Suprapubic skin (tissue), 4 donors: ENCODE measurements at places on chromosomes 7 and 10. TPM values are rescaled to one million over a fixed set of nuclear protein-coding genes. Genes with fewer than 3 reads are reported as not detected.

GRCh38 chr10:8583096-8583495 is 528.6 kb downstream of the GATA3 start:
- no peaks in the 10 kb centered on the region for H3K27me3 ChIP-seq
- H3K36me3 ChIP-seq: no peaks in the 10 kb centered on the region
- no peak overlapping the region for H3K4me3 ChIP-seq
- no peak for DNase-seq
- no peak overlapping the region for H3K27ac ChIP-seq

DNA sequence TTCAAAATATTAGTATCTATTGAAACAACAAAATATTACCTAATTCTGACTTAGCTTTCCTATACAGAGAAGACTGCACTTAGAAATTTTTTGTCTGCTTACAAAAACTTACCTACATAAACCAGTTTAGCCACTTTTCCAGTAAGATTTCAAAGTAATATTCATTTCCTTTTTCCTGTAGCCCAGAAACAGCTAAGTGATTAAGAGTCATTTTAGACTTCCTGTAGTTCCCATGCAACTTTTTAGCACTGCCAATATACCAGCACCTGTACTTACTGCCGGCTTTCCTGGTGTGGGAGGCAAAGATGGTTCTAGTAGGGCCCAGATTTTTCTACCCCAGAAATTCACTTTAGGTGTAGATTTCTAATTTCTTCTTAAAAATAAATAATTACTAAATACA is 21.8 kb downstream of the NT5C2 start:
- no peak for DNase-seq
- H3K36me3 ChIP-seq: peaks cover 66% of the 10 kb centered on the region

DNA sequence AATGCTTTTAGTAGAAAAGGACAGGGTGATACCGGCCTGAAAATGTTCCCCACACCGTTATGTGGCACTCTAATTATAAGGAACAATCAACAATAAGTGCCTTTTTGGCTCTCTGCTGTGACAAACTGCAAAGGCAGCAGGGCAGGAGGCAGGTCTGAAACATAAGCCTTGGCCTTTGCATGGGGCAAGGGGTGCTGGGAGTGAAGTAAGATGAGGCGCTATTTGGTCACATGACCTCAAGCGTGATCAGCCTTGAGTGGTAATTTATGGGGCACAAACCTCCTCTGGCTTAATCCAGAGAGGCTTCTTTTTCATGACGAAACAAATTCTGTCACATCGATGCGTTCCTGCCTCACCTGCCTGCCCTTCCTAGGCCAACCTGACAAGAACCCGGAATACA is 202.7 kb downstream of the TAX1BP1 start:
- no peak overlapping the region for H3K4me3 ChIP-seq
- peaks cover 4% of the 10 kb centered on the region for H3K36me3 ChIP-seq
- no peaks in the 10 kb centered on the region for H3K27me3 ChIP-seq
- no peak for DNase-seq
- H3K4me1 ChIP-seq: peaks cover 5% of the 10 kb centered on the region

- H3K36me3 ChIP-seq: no peaks in the 10 kb centered on the region
- no peak overlapping the region for H3K4me3 ChIP-seq
- no peak overlapping the region for H3K27ac ChIP-seq
- H3K4me1 ChIP-seq: no peaks in the 10 kb centered on the region
Observed at GRCh38 chr7:156174428-156174827, 362.2 kb upstream of the SHH start.

- peaks cover 36% of the 10 kb centered on the region for H3K4me1 ChIP-seq
- H3K4me3 ChIP-seq: no peak overlapping the region
- no peak for DNase-seq
- no peak overlapping the region for H3K27ac ChIP-seq
- peaks cover 1% of the 10 kb centered on the region for H3K36me3 ChIP-seq
Observed at GRCh38 chr10:50582766-50583762, 40.7 kb downstream of the SGMS1 start.

- no peak for DNase-seq
- no peaks in the 10 kb centered on the region for H3K4me1 ChIP-seq
- no peaks in the 10 kb centered on the region for H3K27me3 ChIP-seq
- no peak overlapping the region for H3K27ac ChIP-seq
- no peaks in the 10 kb centered on the region for H3K36me3 ChIP-seq
- H3K4me3 ChIP-seq: no peak overlapping the region
Observed at GRCh38 chr10:96708456-96708855, 11.9 kb downstream of the PIK3AP1 start.

DNA sequence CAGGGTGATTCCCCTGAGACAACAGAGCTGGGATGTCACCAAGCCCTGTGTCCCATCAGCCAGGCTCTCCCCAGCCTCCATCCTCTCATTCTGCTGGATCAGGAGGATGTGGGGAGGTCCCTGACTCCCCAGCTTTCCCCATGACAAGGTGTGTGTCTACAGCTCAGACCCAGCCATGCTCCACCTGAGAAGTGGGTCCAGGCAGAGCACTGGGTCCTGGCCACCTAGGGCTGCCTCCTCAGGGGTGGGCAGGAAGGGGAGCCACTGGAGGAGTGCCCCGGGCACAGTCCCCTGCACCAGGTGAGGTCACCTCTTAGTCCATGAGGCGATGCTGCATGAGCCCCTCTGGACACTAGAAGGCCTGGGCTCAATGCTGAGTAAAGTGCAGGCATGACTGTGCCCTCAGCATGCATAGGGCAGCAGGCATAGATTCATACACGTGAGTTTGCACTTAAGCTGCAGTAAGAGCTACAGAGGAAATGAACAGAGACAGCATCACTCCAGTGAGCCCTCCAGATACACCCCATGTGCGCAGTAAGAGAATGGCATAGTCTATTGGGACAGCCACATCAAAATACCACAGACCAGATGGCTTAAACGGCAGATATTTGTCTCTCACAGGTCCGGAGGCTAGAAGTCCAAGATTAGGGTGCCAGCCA is 48.3 kb downstream of the ALOX5 start:
- no peak overlapping the region for H3K27ac ChIP-seq
- peaks cover 44% of the 10 kb centered on the region for H3K4me1 ChIP-seq
- H3K36me3 ChIP-seq: no peaks in the 10 kb centered on the region
- H3K4me3 ChIP-seq: no peak overlapping the region
- DNase-seq: no peak

GRCh38 chr10:68795886-68796532 is 31.3 kb upstream of the STOX1 start:
- no peaks in the 10 kb centered on the region for H3K4me1 ChIP-seq
- H3K27me3 ChIP-seq: no peaks in the 10 kb centered on the region
- H3K27ac ChIP-seq: peak overlapping the region; percentile 3
- peaks cover 29% of the 10 kb centered on the region for H3K36me3 ChIP-seq
- no peak for DNase-seq

- no peaks in the 10 kb centered on the region for H3K36me3 ChIP-seq
- no peak for DNase-seq
- no peaks in the 10 kb centered on the region for H3K27me3 ChIP-seq
- no peak overlapping the region for H3K4me3 ChIP-seq
- no peaks in the 10 kb centered on the region for H3K4me1 ChIP-seq
Observed at GRCh38 chr7:7803715-7804178, 85.3 kb upstream of the RPA3 start.

DNA sequence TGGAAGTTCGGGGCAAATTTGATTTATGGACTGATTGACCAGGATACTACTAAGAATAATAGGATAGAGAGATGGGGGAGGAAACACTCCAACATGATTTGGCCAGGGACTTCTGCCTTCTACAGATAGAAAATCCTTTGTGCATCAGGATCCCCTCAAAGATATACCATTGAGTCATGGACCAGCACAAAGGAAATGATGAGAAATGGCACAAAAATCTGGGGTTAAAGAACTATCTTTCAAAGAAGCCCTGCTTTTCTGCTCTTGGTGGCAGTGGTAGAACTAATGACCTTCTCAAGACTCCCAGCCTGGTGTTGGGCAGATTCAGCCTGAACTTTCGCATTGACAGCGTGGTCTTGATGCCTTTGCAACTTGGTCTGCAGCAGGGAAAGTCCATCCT is 27.6 kb upstream of the LAMB1 start:
- H3K27ac ChIP-seq: no peak overlapping the region
- no peaks in the 10 kb centered on the region for H3K27me3 ChIP-seq
- no peaks in the 10 kb centered on the region for H3K4me1 ChIP-seq
- no peak overlapping the region for H3K4me3 ChIP-seq

GRCh38 chr10:83991986-83992753 is 147.1 kb upstream of the GHITM start:
- no peaks in the 10 kb centered on the region for H3K4me1 ChIP-seq
- H3K27ac ChIP-seq: no peak overlapping the region
- no peaks in the 10 kb centered on the region for H3K36me3 ChIP-seq
- DNase-seq: no peak
- H3K4me3 ChIP-seq: no peak overlapping the region

- H3K27ac ChIP-seq: peak overlapping the region; percentile 96
- H3K4me3 ChIP-seq: peak overlapping the region; percentile 99
- H3K36me3 ChIP-seq: no peaks in the 10 kb centered on the region
- peaks cover 36% of the 10 kb centered on the region for H3K4me1 ChIP-seq
- no peak for DNase-seq
Observed at GRCh38 chr7:30136743-30137485, 2.1 kb downstream of the MTURN start.

- no peak overlapping the region for H3K27ac ChIP-seq
- no peaks in the 10 kb centered on the region for H3K27me3 ChIP-seq
- no peak for DNase-seq
Observed at GRCh38 chr10:96285331-96285752, 14.0 kb upstream of the BLNK start.

- H3K27me3 ChIP-seq: no peaks in the 10 kb centered on the region
- peaks cover 34% of the 10 kb centered on the region for H3K4me1 ChIP-seq
- no peak for DNase-seq
Observed at GRCh38 chr7:105648561-105649401, 67.5 kb upstream of the EFCAB10 start.

HTRA1 gene
- 99.5 TPM for total RNA-seq

RBP3 gene
- not detected for total RNA-seq

LIPM gene
- 25.9 TPM for total RNA-seq

NPSR1 gene
- not detected for total RNA-seq
